ENCODE measurements at places on chromosomes 12 and 14. TPM values are rescaled to one million over a fixed set of nuclear protein-coding genes. Genes with fewer than 3 reads are reported as not detected.

GRCh38 chr12:123671876-123672275 lies 963 bp downstream of the TCTN2 start:
- no peak for DNase-seq
- no peaks in the 10 kb centered on the region for H3K27me3 ChIP-seq
- peaks cover 6% of the 10 kb centered on the region for H3K4me1 ChIP-seq
- H3K4me3 ChIP-seq = peak overlapping the region; percentile 90
- H3K36me3 ChIP-seq = peaks cover 27% of the 10 kb centered on the region
- no peak overlapping the region for H3K27ac ChIP-seq

DNA sequence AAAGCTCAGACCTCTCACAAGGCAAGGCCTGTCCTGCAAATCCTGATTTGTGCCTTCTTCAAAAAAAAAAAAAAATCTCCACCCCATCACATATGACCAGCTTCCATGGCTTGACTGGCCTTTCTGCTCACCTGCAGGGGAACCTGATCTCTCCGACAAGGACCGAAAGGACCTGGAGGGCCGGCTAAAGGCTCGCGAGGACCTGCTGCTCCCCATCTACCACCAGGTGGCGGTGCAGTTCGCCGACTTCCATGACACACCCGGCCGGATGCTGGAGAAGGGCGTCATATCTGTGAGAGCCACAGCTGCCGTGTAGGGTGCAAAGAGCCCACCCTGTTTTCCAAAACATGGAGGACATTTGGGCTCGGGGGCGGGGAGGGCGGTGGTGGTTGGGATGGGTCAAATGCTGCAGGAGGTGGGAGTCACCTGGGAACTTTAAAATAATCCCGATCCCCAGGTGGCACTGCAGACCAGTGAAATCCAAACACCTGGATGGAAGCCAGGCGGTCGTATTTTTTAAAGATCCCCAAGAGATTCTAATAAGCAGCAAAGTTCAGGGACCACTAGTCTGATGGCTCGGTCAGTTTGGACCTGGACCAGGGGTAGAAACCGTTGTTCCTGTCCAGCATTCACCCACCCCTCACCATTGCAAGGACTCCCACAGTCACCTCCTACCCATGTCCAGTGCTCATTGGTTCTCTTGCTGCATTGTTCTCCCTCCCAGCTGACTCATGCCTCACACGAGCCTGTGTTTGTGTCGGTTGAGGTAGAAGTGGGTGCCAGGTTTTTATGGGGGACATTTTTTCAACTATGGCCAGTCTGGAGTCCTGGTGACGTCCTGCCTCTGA lies 44.8 kb downstream of the FOXN4 start:
- H3K36me3 ChIP-seq = no peaks in the 10 kb centered on the region
- H3K27ac ChIP-seq = no peak overlapping the region
- H3K4me1 ChIP-seq = no peaks in the 10 kb centered on the region
- no peak overlapping the region for H3K4me3 ChIP-seq
- DNase-seq = peak; percentile 99

GRCh38 chr12:9797722-9798619 lies 29.3 kb upstream of the KLRF1 start:
- H3K36me3 ChIP-seq = no peaks in the 10 kb centered on the region
- H3K27ac ChIP-seq = no peak overlapping the region
- no peak overlapping the region for H3K4me3 ChIP-seq
- peak; percentile 90 for DNase-seq
- H3K27me3 ChIP-seq = no peaks in the 10 kb centered on the region

- H3K27me3 ChIP-seq = no peaks in the 10 kb centered on the region
- H3K27ac ChIP-seq = no peak overlapping the region
- H3K36me3 ChIP-seq = no peaks in the 10 kb centered on the region
- H3K4me1 ChIP-seq = no peaks in the 10 kb centered on the region
These were observed 30.0 kb downstream of the DTX1 start for GRCh38 chr12:113086249-113087164.

GRCh38 chr12:5138256-5138655 lies 94.6 kb downstream of the KCNA5 start:
- H3K4me3 ChIP-seq = no peak overlapping the region
- no peaks in the 10 kb centered on the region for H3K36me3 ChIP-seq
- no peaks in the 10 kb centered on the region for H3K4me1 ChIP-seq
- H3K27me3 ChIP-seq = peaks cover 10% of the 10 kb centered on the region
- no peak for DNase-seq

ANHX gene
- total RNA-seq = not detected

All from endodermal cell (in vitro differentiated cells).